ENCODE measurements at places on chromosomes 11 and 22. TPM values are rescaled to one million over a fixed set of nuclear protein-coding genes. Genes with fewer than 3 reads are reported as not detected.

GRCh38 chr11:17734418-17734911 lies at the start of gene KCNC1:
Gene KCNC1 (plus strand): TSS chr11:17734781. CDS start chr11:17736003, 1,222 bp downstream.
- DNase-seq = no peak

GRCh38 chr11:9076046-9076445 lies 15.4 kb downstream of the SCUBE2 start:
- no peak for DNase-seq

NPAT gene
- 18.6 TPM for total RNA-seq

- DNase-seq = peak; percentile 23
Observed at GRCh38 chr11:368414-369335, 624 bp upstream of the B4GALNT4 start.

CEND1 gene
- total RNA-seq = not detected

- no peak for DNase-seq
Observed at GRCh38 chr22:41687901-41688364, 734 bp downstream of the SNU13 start.

DNA sequence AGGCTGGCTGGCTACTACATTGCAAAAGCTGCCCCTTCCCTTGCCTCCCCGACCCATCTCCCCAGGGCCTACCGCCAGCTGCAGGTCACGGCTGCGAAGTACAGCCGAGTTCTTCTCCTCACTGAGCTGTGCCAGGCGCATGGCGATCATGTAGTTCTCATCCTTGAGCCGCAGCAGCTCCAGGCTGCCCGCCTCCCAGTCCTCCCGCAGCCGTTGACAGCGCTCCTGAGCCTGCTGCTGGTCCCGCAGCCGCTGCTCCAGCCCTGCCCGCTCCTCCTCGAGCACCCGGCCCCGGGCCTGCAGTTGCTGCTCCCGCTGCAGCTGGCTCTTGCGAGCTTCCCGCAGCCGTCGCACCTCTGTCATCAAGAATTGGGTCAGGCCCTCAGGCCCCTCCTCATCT lies 3.3 kb downstream of the CARD10 start:
- DNase-seq = no peak

DNA sequence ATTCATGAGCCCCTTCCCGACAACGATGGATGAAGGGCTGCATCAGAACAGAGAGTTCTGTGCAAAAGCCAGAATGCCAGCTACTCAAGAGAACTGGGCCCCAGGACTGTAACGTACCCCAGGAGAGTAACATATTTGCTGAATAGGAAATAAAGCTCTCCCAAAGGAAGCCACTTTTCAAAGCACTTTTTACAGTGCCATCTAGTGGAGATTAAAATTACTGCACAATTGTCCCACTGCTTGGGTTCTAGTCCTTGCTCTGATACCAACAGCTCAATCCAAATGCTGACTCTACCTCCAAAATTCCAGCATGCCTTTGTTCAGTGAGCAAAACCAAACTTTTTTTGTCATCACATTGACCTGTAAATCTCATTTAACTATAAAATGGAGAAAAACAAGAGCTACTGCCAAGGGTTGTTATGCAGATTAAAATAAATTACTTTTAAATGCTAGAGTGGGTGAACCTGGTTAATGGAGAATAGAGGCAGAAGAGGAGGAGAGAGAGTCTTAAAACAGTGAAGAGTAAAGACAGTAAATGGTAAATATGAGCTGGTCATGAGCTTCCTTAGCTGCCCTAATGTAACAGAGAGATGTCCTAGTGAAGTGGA lies 87.6 kb upstream of the FSHB start:
- DNase-seq = peak; percentile 1

- no peak for DNase-seq
Observed at GRCh38 chr11:112227471-112227870, 1.2 kb downstream of the PTS start.

VPREB3 gene
- total RNA-seq = 0.90 TPM

DDTL gene
- total RNA-seq = not detected

DNA sequence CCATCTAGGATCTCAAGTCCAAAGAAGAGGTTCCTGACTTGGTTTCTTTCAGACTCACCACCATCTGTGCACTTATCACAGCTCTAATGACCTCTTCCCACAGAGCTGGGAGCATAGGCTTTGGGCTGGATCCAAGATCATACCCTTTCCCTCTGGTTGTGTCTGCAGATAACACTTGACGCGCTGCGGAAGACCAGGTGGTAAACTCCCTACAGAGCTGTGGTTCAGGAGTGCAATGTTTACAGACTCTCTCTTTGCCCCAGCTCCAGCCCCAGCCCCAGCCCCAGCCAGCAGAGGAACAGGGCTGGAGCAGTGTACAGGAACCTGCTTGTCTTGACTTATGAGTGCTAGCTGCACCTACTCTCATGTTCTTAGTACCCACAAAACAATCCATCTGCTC lies 274.4 kb upstream of the SYN3 start:
- no peak for DNase-seq

FAM227A gene
- total RNA-seq = 8.8 TPM

- DNase-seq = no peak
Observed at GRCh38 chr11:40716344-40717130, 742.9 kb downstream of the LRRC4C start.

C11orf91 gene
- not detected for total RNA-seq

DNA sequence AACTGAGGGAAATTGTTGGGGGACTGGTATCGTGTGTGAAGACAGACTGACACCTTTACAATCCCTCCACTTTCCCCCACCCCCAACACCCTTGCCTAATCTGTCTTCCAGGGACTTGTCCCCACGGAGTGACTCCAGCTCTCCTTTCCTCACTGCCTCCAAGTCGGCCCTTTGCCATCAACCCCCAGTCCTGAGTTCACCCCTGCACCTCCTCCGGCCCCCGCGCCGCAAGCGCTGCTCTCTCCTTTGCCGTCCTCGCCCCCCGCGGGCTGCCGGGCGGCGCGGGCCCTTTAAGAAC lies 183 bp upstream of the ABCG4 start:
- no peak for DNase-seq

GRCh38 chr11:61437496-61437895 lies 7.6 kb downstream of the SDHAF2 start:
- no peak for DNase-seq

SPDYC gene
- not detected for total RNA-seq

ELFN2 gene
- 36.6 TPM for total RNA-seq

PDE2A gene
- 12.0 TPM for total RNA-seq

OR52A5 gene
- not detected for total RNA-seq

- no peak for DNase-seq
Observed at GRCh38 chr11:105577641-105578040, 32.2 kb upstream of the GRIA4 start.

GRCh38 chr11:113553915-113554314 lies 78.7 kb upstream of the DRD2 start:
- DNase-seq = no peak

DNA sequence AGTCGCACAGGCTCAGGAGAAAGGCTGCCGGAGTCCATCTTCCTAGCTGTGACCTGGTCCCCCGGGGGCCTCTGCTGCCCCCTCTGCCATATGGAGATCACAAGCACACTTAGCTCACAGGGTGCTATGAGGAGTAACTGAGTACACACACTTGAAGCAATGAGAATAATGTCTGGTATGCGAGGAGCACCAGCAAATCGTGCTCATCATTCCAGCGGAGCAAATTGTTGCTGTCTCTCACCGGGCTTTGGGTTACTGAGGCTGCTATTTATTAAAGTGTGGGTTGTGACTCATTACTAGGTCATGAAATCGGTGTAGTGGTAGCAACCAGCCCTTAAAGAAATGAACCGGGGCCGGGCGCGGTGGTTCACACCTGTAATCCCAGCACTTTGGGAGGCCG lies 48.1 kb upstream of the EIF3D start:
- DNase-seq = peak; percentile 83

- no peak for DNase-seq
Observed at GRCh38 chr11:8055091-8055835, 25.7 kb upstream of the TUB start.

NR1H3 gene
- 90.4 TPM for total RNA-seq

DNA sequence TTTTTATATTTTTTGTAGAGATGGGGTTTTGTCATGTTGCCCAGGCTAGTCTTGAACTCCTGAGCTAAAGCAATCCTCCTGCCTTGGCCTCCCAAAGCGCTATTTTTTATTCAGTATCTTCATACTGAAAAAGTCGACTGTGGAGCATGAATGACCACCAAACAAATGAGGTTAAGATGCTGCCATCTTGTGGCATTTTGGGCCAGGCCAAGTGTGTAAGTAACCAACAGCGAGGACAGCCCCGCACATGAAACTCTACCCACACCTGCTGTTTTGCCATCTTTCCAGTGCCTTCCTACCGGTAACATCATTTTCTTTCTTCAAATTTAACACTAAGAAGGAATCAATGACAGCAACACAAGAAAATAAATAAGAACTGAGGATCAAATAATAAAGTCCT lies 32.2 kb upstream of the AQP11 start:
- DNase-seq = no peak

FGF19 gene
- 2.0 TPM for total RNA-seq

- no peak for DNase-seq
Observed at GRCh38 chr11:120696597-120697218, 185.2 kb downstream of the GRIK4 start.

- DNase-seq = peak; percentile 89
Observed at GRCh38 chr22:50674606-50675552, 2.3 kb downstream of the SHANK3 start.

DNA sequence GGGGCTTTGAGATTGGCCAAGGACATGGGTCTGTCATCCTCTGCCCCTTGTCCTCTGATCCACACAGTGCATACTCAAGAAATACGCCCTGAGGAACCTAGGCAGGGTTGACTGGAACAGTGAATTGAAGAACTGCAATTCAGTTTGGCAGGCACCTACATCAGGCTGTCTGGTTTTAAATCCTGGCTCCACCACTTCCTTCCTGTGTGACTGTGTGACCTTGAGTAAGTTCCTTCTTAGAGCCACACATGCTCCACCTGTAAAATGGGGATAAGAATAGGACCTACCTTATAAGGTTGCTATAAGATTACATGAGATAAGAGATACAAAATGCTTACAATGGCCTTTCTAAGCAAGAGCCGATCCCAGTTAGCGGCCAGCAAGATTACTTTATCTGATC lies 15.8 kb upstream of the TCF20 start:
- DNase-seq = no peak

DNA sequence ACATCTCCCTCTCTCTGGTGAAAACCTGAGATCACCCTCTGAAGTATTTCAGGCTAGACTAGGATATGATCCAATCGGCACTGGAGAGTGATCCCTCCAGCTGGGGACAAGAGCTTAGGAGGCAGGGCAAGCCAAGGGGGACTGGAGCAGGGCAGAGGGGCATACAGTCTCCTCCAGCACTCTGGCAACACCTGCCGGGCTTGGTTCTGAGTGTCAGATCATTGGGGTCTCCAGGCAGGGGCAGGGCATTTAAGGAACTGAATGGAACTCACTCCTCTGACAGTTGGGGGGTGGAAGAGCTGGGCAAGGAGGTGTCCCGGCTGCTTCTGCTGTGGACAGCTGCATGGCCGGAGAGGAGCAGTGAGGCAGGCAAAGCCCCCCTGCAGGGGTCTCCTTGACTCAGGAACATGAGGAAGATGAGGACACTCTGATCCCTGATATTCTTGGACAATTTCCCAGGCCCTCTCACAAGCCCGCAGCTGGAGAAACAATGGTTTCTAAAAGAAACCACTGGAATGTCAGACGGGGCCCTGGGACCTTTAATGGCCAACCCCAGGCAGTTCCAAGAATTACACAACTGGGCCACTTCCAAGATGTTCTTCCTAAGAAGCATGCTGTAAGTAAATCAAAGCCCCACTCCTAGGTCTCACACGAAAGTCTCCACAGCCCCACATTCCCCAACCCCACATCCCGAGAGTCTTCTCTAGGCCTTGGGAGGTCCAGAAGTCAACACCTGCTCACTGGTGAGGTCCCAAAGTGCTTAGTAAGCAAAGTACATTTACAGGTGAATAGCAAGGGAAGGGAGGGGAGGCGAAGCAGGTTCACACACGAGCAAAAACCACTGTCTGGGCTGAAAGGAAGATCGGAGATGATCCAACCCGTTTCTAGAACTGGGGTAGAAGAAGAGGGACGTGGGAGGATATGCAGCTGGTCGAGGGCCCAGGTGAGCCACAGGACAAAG lies 1.2 kb upstream of the CCDC86 start:
- no peak for DNase-seq

PGA5 gene
- not detected for total RNA-seq

MMP20 gene
- not detected for total RNA-seq

DNA sequence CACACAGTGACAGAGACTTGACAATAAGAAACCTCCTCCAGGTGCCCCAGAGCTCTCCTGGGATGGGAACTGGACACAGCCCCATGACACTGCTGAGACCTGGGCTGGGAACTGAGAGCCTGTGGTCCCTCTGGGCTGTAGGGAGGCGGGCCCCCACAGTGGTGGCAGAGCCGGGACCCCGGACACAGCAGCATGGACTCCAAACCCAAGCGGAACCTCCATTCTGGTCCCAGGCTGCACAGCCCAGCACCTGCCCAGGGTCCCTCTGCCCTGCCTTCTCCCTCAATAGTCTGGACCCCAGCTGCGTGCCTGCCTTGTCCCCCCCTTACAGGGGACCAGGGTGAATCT lies 8.4 kb upstream of the APOBEC3H start:
- DNase-seq = no peak
